ENCODE measurements at places on chromosomes 3 and 15.

GRCh38 chr15:22810853-22811338 lies 24.5 kb downstream of the NIPA1 start:
- DNase-seq = no peak

GRCh38 chr3:56782906-56783305 lies 18.8 kb downstream of the ARHGEF3 start:
- no peak for DNase-seq

GRCh38 chr15:88878720-88879184 lies 16.6 kb downstream of the HAPLN3 start:
- no peak for DNase-seq

- DNase-seq = no peak
Observed at GRCh38 chr3:42061713-42062380, 29.3 kb upstream of the TRAK1 start.

- DNase-seq = no peak
Observed at GRCh38 chr15:73564255-73564654, 68.9 kb downstream of the NPTN start.

DNA sequence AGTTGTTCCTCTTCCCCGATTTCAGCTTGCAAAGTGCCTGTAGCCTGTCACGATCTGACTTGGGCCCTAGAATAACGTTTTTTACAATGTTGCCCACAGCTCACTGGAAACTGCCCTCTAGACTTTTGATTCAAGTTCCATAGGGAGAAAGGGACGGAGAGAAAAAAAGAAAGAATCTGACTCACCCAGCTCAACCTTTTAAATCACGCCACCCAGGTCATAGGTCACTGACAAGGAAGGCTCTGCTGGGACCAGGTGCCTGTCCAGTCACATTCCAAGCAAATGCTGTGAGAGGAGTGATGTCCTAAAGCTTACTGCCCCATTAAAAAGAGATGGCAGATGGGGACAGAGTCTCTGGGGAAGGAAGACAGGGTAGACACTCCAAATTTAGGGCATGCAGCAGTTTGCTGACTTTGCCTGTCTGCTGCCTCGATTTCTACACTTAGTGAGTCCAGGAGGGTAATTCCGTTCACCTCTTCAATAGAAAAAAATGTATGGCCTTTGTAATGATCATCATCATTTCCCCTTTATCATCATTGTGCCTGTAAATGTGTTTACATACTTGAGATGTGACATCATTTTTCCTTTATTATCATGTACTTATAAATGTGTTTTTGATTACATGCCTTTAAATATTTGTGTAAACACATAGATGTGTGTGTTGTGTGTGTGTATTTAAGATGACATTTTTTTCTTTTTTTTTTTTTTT lies 8.4 kb upstream of the MYO1E start:
- DNase-seq = no peak

DNA sequence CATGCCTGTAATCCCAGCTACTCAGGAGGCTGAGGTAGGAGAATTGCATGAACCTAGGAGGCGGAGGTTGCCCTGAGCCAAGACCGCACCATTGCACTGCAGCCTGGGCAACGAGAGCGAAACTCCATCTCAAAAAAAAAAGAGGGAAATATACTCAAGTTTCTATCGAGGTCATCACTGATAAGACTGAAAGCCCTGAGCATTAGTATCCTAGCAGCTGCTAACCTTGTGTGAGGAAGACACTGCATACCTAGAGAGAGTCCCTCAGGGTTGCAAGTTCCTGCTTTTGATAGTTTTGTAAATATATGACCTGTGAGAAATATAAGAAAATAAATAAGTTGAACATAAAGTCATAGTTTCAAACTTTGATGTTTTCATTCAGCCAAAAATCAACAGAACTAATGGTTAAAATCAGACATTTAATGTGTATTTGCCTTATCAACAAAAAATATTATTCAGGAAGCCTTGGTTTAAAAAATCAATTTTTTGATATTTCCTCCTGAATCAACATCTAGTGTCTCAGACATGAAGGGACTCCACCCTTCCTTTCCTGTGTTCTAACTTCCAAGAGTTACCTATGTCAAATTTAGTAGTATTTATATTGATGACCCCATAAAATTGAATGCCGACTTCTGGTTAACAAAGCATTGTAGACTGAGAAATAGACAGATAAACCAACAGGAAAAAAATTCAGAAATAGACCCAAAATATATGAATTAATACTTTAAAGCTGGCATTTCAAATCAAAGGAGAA lies 19.8 kb upstream of the USP3 start:
- no peak for DNase-seq

- no peak for DNase-seq
Observed at GRCh38 chr15:92098869-92099268, 245.4 kb downstream of the SLCO3A1 start.

DNA sequence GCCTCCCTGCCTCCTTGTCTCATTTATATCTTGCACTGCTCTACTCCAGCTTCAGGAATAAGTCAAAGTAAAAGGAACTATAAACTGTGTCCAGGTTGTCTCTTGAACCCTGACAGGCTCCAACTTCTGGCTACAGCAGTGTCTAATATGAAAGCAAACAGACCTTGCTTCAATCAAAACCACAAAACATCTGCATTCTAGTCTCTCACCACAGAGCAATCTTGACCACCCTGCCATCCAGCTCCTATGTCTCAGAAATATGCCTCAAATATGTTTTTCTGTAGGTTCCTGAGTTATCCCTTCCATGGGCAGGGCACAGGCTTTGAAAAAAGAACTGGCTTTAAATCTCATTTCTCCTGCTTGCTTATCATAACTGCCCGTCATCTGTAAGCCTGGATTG lies 13.0 kb upstream of the RAMAC start:
- no peak for DNase-seq

GRCh38 chr3:52774066-52774713 lies 3.2 kb upstream of the ITIH1 start:
- no peak for DNase-seq

- no peak for DNase-seq
Observed at GRCh38 chr15:101525087-101525669, 35.7 kb upstream of the PCSK6 start.

GRCh38 chr15:33874156-33874555 lies 94.1 kb upstream of the CHRM5 start:
- no peak for DNase-seq

DNA sequence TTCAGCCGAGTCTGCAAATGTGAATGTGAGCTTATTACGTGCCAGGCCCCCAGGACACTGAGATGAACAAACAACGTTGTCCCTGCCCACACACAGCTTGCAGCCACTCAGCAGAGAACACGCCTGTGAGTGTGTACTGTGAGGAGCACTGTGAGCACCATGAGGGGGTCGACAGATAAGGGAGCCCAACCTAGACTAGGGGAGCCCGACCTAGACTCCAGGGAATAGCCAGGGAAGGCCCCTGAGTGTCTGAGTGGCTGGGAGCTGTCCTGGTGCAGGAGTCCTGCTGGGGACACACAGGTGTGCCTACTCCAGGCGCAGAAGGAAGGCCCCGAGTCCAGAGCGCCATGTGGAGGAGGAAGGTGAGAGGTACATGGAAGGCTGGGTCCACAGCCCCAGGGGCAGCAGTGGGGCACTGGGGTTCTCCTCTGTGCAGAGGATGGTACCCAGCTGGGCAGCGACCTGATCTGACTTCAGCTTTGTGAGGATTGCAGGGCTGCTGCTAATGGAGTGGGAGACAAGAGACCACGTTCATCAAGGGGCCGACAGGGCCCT lies 36.5 kb downstream of the MGLL start:
- no peak for DNase-seq

Measured in activated B cell treated with CpG ODN at 0.5 μM for 24 hours (primary cell).